ENCODE measurements at places on chromosomes 7 and 10.
A peak's percentile ranks its signal among the peaks of the same experiment; 100 is the strongest.

DNA sequence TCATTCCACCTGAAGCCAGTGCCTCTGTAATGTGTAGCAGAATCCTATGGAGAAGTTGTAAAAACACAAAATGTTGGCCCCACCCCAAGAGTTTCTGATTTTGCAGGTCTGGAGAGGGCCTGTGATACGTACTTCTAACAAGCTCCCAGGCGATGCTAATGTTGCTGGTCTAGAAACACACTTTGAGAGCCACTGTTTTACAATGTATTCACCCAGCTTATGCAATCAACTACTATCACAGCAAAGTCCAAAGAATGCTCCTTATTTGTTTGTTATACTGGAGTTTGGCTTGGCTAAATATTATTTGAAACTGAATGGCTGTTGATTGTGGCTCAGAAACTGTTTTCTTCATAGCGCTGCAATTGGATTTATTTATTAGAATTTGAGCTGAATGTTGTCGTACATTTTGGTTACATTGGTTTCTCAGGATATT is 44.3 kb downstream of the DNAJB9 start:
- DNase-seq, result no peak

DNA sequence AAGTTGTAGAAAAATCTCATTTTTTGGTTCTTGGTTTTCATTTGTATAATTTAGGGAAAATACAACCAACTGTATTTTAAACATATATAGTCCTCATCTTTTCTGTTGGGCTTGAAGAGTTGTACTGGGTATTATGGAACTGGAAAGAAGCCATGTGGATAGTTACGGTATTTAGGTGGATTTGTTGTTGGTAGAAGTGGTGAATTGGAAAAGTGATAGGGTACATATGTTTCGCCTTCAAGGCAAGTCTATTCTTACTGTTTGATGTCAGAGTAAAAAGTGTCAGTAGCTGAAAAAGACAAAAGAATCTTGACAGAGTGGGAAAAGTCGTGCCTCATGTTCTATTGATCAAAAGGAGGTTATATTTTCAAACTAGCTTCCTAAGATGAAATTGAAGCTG is 64.6 kb downstream of the GBF1 start:
- DNase-seq, result no peak

GRCh38 chr7:80047856-80048459 is 86.7 kb upstream of the GNAI1 start:
- DNase-seq, result no peak

GRCh38 chr10:51106311-51106945 is 32.1 kb downstream of the PRKG1 start:
- DNase-seq, result no peak

DNA sequence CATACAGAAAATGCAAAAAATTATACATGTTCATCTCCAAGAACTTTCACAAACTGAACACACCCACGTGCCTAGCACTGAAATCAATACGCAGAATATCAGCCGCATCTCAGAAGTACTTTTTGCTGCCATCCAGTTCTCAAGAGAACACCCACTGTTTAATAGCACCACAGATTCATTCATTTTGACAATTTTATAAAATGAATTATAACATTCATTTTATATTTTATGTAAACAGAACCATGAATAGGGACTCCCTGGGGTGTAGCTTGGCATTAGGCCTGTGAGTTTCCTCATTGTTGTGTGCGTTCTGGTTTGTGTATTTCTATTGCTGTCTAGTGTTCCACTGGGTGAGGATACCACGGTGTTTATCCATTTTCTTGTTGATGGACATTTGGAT is 77.3 kb upstream of the PIP4K2A start:
- DNase-seq, result no peak

DNA sequence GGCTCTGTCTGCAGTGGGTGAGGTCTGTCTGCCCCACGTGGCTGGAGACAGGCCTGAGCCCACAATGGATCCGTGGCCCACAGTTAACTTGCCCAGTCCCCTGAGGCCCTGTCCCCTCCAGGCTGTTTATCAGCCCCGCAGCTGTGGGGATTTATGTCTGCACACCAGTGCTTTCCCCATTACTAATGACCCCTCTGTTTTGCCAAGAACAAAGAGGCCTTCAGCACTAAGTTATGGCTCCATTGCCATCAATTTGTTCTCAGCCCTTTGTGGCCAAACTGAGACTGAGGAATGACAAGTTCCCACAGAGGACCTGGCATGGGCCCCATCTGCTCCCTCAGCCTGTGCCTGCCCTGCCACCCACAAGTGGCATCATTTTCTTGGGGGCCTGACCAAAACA is 138.2 kb downstream of the C10orf105 start:
- DNase-seq, result no peak

- no peak for DNase-seq
Observed at GRCh38 chr7:35878351-35878750, 77.5 kb downstream of the SEPTIN7 start.

- no peak for DNase-seq
Observed at GRCh38 chr7:12965767-12966166, 278.3 kb downstream of the ARL4A start.

DNA sequence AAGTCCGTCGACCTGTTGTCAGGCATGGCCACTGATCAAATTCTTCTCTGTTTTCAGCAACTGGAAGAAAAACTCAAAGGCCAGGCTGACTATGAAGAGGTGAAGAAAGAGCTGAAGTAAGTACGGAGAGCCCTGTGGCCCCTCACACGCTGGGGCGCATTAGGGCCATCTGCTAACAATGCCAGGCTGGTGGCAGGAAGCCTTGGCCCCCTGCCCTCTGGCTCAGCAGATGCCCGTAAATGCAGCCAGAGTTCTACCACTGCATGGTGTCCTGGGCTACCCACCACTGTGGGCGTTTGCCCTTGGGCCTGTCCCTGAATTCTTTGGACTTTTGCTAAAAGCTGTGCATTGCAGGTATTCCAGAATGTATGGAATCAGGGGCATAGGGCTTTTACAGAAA is 96.9 kb upstream of the SH2B2 start:
- DNase-seq, result no peak

- no peak for DNase-seq
Observed at GRCh38 chr10:21191512-21191911, 294.4 kb upstream of the NEBL start.

DNA sequence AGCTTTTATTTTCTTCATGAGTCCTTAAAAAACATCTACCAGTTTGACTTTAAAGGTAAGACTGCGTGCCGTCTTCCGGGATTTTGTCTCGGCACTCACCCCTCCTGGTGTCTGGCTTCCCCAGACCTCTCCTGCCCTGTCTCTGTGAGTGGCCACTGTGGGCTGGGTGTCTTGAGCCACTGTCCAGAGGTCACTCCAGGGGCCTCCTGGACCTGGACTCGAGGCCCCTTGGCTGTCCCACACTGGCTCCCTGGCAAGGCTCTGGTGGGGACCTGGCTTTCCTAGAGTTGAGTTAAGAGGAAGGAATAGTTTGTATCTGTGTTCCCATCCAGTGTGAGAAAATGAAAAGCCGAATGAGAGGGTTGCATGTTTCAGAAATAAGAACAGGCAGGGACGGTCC is 95.5 kb downstream of the NKX6-2 start:
- no peak for DNase-seq

DNA sequence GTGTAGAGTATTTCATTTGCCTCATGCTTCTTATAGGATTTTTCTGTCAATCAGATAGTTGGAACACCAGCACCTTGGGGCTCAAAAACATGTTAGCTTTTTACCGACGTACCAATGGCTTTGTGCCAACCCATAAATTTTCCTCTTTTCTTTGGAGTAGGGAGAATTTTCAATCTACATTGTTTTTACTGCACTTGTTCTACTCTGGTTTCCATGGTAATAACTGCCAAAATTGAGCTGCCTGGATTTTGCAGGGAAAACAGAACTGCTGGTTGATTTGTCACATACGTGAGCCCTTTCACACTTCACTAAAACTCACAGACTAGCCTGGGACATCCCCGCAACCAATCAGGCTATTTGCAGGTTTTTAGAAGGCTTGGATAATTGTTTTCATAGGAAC is 189.7 kb downstream of the ARHGAP21 start:
- DNase-seq, result no peak

DNA sequence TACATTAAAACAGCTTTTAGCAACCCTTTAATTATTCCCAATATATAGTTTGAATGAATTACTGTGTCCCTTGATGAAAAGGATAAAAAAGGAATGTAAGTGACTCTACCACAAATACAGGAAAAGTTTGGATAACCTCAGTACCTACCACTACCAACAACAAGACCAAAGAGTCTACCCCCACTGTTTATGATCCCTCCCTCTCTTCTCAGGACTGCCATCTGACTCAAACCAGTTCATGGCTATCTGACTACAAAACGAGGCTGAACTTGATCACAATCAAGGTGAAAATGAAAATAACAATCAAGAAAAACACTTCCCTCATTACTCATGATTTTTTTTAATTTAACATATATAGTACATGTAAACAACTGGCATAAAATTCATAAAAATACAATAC is 108.7 kb downstream of the DPY19L1 start:
- DNase-seq, result no peak

GRCh38 chr10:93799155-93799708 is 41.5 kb downstream of the LGI1 start:
- no peak for DNase-seq

- no peak for DNase-seq
Observed at GRCh38 chr7:101129603-101130117, 2.8 kb downstream of the SERPINE1 start.

GRCh38 chr10:81136261-81136660 is 598.6 kb downstream of the SH2D4B start:
- no peak for DNase-seq

- no peak for DNase-seq
Observed at GRCh38 chr10:101615525-101616116, 27.5 kb downstream of the DPCD start.

DNA sequence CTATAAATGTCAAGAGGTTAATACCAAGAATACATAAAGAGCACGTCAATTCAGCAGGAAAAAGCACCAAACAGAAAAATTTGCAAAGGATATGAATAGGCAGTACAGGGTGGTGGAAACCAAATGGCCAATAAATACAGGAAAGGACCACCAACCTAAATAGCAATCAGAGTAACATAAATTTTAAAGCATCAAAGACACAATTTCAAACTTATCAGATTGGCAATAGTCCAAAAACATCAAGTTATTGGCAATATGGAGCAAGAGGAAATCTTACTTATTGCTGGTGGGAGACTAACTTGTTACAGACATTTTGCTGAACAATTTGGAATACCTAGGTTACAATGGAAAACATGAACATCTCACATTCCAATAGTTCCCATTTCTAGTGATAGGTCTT is 24.1 kb downstream of the SYPL1 start:
- no peak for DNase-seq

DNA sequence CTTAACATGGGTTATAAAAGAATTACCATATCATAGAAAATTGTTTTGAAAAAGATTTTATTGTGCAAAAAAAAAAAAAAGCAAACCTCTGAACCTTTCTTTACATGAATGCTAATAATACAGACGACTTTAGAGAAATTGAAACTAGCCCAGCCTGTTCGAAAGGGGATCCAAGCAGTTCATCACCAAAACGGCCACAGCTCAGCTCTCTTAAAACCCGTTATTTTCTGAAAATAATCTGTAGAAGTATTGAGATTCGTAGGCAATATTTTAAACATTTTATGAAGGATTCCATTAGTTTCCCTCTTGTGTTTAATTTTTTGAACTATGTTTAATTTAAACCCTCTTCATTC is 9.9 kb upstream of the GSAP start:
- no peak for DNase-seq

GRCh38 chr7:116525913-116526861 is 1.4 kb downstream of the CAV1 start:
- DNase-seq, result peak; percentile 66

DNA sequence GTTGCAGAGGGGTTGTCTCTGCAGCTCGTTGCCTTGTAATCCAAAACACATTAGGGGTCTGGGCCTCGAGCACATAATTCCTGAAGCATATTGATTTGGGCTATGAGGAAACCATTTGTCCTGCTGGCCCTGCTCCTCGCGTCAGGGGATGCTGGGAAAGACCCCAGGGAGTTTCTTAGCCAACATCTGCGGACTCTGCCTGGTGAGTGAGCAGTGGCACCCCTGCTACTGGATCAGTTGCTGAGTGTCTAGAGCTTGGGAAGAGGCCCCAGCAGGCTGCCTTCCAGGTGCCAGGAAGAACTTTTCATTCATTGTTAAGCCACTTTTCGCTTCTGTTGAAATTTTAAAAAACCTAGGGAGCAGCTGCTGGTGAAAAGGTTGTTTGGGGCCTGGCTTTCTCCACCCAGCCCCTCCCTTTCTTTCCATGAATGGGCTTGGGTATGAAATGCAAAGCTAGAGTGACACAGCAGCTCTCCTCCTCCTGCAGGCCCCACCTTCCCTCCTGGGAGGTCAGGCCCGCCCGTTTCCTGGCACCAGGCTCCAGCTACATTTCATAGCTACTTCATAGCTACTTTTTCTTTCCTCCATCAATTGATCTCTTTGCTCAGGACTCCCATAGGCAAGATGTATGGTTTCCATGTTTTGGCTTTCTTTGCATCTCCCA is 26.8 kb downstream of the TACR2 start:
- no peak for DNase-seq

DNA sequence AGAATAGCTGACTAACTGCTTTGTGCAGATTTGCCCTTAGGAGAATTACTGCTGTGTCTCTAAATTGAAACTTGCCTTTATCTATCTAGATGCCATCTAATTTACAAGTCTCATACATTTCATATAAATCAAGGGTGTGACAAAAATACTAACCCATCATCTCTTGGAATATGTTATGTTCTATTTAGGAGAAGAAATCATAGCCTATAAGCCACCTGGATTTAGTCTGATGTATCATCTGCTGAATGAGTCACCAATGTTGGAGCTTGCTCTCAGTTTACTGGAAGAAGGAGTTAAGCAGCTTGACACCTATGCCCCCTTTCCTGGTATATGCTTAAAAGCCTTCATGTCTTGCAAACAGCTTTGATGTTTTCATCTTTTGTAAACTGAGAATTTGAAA is 43.5 kb downstream of the NUP205 start:
- no peak for DNase-seq

DNA sequence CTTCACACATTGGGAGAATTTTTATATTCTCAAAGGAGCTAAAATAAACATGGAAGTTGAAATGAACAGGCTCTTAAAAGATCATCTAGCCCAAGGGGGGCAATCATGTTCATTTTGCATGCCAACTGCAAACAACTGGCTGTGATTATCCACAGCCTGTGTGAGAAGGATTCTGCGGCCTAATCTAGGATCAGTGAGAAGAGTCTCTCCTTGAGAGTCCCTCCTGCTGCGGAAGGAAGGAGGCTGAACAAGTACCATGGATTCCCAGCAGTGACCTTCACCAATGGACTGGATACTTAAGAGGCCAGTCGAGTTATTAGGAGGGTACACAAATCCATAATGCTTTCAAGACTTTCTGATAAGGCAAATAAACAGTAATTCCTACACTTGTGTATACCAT is 76.7 kb downstream of the IGF2BP3 start:
- DNase-seq, result no peak

GRCh38 chr10:73899423-73899822 is 11.5 kb upstream of the PLAU start:
- no peak for DNase-seq

DNA sequence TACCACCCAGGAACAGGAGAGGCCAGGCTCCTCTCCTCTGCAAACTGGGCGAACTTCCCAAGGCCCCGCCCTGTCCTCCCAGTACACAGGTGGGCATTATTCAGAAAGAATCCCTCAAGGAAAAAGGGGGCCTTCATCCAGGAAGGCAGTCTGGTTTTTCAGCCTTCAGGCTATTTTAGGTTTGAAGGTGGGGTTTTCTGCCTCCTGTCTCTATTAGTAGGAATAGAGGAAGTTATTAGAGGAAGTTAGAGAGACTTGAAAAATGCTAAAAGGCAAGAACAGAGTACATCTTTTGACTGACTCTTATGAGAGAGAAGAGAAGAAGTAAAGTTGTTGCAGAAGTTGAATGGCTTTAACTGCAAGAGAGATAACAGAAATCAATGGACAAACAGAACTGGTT is 250.9 kb upstream of the SORCS1 start:
- DNase-seq, result no peak

GRCh38 chr7:107043491-107043890 is 1.0 kb upstream of the PRKAR2B start:
- no peak for DNase-seq
